ENCODE measurements at places on chromosomes 3 and 15.
A peak's percentile ranks its signal among the peaks of the same experiment; 100 is the strongest.

- DNase-seq, result no peak
These were observed 137.6 kb upstream of the TRIM42 start for GRCh38 chr3:140540262-140540661.

DNA sequence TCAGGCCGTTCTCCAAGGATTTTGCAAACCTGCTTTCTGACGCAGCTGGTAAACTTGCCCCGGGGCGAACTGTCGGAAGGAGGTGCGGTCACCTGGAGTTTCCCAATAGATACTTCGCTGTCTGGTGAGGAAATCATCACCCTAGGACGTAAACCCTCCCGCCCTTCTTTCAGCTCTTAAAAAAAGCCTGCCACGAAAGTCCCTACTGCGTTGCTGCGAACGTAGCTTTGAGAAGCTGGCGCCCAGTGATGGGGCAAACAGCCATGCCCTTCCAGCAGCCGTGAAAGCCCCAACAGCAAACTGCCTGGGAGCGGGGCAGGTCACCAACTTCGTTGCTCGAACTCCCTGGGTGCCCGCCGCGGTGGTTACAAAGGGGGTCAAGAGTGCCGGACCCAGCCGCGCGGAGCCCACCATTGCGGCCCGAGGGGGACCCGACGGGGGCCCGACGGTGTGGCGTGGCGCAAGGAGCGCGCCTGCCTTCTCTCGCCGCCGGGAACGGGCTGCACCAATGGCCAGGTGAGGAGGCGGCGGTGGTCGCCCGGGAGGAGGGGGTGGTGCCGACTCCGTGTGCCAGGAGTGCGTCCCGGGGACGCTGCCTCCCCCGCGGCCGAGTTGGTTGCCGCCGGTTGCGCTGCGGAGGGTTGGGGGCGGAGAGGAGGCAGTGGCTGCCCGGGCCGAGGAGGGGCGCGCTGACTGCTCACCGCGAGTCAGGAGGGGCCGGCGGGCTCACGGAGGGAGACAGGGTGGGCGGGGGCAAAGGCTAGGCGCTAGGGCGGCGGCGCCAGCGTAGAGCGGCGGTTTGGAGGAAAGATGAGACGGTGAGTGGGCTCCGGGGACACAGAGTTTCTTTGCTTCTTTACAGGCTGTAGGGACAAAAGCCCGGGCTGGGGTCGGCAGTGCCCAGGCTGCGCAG, at the start of gene PHLDB2:
TSS of gene PHLDB2 (plus strand) at position 205 of the 913 bp plus-strand sequence. CDS start 24,813 bp downstream, outside the sequence.
- peak; percentile 3 for DNase-seq

DNA sequence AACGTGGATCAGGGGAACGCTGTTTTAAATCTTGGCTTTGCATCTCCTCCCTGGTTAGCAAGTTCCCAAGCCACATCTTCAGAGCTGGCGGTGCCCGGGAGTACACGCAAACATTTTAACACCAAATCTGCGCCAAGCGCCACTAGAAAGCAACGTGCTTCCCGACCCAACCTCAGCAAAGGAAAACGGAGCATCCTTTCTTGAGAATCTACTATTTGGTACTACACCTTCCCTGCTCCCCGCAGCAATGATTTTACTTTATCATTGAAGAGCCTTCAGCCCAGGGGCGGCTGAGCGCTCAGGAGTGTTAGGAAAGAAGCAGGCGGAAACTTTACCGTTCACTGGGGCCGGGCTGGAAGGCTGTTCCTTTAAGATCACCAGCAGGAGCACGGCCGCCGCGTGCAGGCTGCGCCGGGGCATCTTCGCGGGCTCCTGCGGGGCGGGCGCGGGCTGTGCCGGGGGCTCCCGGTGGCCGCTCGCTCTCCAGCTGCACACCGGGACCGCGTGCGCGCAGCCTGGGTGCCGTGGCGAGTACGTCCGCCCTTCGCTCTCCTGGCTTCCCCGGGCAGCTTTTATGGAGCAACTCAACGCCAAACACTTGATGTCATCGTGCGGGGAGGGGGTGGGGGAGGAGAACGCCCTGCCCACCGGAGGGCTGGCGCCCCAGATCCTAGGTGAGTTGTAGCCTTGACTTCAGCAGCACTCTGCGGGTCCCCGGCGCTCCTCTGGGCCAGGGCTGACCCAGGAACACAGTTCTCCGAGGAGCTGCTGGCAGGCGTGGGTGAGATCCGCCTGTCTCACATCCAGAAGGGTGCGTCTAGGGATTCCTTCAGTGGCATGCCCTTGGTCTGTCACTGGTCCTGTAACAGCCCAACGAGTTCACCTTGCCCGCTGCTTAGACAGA, at the start of gene CA12:
TSS of gene CA12 (minus strand) at position 546 of the 904 bp plus-strand sequence. CDS start at position 420, 126 bp downstream.
- no peak for DNase-seq

GRCh38 chr3:68306571-68306970, 625.8 kb downstream of the TAFA4 start:
- DNase-seq, result no peak

DNA sequence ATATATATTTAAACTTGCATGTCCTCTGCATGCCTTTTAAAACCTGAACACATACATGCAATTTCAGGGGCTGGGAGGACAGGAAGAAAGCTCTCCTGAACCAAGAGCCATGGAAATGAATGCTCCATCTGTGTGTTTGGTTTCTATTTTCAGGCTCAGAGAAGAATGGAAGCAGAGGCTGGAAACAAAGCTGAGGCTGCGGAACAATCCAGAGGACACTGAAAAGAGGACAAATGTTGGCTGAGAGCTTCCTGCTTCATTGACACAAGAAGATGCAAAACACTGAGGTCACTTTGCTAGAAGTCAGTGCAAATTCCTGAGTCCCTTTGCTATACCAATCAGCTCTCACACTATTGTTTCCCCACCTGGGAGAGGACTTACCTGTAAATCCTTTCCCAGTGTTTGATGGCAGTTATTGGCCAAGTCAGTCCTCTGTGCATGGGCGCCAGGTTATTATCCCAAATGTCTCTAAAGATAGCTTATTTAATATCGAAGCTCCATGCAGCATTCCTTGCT, 12.7 kb downstream of the FAM240A start:
- DNase-seq, result no peak

DNA sequence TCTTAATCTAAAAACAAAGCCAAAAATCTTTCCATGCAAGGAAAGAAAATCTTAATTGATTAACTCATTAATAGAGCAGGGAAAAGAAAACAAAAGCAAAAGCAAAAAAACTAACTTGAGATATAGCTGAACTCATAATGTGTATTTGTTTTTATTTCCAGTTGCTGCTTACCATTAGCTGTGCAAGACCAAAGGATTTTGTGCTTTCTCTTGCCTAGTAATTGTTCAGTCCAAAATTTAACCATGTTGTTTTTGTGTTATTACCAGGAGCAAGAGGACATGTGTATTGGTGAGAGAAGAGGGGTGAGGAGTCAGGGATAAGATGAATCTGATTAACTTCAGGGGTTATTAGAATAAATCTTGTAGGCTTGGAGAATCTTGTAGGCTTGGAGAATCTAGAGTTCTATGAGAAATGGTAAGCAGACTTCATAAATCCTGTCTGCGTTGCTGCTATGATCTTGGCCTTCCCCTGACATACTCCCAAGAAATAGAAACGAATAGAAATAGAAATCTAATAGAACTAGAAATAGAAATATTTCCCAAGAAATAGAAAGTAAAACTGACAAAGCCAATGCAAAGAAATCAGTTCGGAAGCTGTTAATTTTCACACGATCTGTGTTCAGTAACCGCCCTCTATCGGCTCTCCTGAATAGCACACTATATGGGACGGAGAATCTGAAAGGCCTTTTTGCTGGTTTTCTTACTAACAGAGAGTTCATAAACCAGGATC, 72.6 kb upstream of the TNFSF10 start:
- DNase-seq, result peak; percentile 95

GRCh38 chr3:119672776-119673175, 4.4 kb downstream of the COX17 start:
- DNase-seq, result no peak

Data from suppressor macrophage treated with lipopolysaccharide for 4 hours (primary cell).